Fibroblast of skin of back (primary cell): ENCODE measurements at places on chromosomes 7 and 10.

GRCh38 chr7:41862261-41862660, 159.4 kb upstream of the INHBA start:
- DNase-seq, result no peak

- DNase-seq, result no peak
Measured at GRCh38 chr7:132402096-132402495, 174.2 kb downstream of the PLXNA4 start.

DNA sequence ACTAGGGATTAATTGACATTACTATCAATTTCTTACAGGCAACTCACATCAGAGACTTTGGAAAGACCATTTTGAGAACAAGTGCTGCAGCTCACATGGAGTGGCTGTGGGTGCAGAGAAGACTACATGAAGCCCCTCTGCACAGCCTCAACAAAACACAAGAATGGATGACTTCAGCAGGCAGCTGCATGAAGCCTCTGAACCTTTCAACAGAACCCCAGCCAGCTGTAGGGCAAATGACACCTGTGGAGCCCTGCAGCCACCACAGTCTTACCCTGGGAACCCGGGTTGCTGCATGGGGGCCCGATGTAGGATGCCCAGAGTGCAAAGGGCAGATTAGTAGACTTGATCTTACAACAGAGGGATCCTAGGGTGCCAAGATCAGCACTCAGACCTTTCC, 62.0 kb upstream of the CAMK2B start:
- DNase-seq, result no peak

- DNase-seq, result no peak
Measured at GRCh38 chr7:140697447-140698143, 1.1 kb downstream of the NDUFB2 start.

DNA sequence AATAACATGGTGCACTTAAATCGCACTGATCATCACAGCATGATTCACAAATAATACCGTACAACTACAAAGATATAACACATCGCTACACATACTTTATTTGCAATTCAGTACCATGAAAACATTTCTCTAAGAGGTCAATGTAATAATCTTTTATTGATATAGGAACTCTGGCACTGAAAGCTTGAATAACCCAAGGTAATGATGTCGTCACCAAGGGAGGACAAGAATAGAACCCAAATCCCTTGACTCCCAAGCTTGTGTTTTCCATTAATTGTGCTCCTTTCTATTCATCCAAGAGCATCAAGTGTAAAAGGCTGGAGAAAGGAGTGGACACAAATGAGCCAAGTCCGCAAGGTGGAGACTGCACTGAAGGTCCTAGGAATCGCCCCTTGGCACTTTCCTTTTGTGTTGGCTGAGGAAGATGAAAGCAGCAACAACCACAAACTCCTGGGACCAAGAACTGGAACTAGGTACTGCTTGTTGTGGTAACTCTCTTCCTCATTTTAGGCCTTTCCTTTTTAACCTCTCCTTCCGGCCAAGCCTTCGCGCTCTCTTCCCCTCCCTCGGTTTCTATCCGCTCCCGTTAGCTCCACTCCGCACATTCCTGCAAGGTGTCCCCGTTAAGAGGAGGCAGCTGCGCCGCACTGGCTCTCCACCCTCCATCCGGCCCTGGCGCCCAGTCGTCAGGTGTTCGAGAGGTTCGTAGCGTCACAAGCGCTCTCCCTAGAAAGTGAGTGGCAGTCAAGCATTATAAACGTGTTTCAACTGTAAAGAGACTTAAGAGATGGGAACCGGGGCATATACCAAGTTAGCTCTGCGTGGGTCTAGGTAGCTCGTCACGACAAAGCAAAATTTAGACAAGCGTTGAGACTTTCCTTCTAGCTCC, 1.0 kb upstream of the CBLL1 start:
- DNase-seq, result no peak

GRCh38 chr10:7193369-7193768, 217.5 kb downstream of the SFMBT2 start:
- no peak for DNase-seq

- DNase-seq, result no peak
Measured at GRCh38 chr7:42198296-42198695, 38.7 kb downstream of the GLI3 start.

GRCh38 chr7:146414373-146414772, 297.8 kb downstream of the CNTNAP2 start:
- DNase-seq, result no peak

GRCh38 chr7:70712942-70713341, 419.0 kb upstream of the GALNT17 start:
- no peak for DNase-seq

GRCh38 chr10:62843600-62843999, 27.4 kb upstream of the EGR2 start:
- DNase-seq, result no peak

GRCh38 chr7:81618396-81619014, 151.3 kb downstream of the HGF start:
- DNase-seq, result peak; percentile 95

- DNase-seq, result no peak
Measured at GRCh38 chr7:44970523-44971051, 8.2 kb downstream of the MYO1G start.

- DNase-seq, result no peak
Measured at GRCh38 chr10:95354110-95354509, 63.3 kb upstream of the PDLIM1 start.

GRCh38 chr7:99381664-99382075, 7.1 kb downstream of the ARPC1B start:
- no peak for DNase-seq

GRCh38 chr10:5265139-5265538, 68.5 kb downstream of the AKR1C4 start:
- DNase-seq, result no peak

GRCh38 chr7:111210996-111211395, 120.1 kb downstream of the LRRN3 start:
- peak; percentile 79 for DNase-seq

DNA sequence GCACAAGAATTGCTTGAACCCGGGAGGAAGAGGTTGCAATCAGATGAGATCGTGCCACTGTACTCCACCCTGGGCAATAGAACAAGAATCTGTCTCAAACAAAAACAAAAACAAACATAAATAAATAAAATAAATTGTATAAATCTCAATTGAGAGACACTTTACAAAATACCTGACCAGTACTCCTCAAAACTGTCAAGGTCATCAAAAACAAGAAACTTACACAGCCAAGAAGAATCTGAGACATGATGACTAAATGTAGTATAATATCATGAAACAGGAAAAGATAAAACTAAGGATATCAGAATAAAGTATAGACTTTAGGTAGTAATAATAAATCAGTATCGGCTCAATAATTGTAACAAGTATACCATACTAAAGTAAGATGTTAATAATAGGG, 26.9 kb upstream of the SEPTIN7 start:
- DNase-seq, result no peak

GRCh38 chr10:3972460-3973301, 187.7 kb upstream of the KLF6 start:
- DNase-seq, result no peak

DNA sequence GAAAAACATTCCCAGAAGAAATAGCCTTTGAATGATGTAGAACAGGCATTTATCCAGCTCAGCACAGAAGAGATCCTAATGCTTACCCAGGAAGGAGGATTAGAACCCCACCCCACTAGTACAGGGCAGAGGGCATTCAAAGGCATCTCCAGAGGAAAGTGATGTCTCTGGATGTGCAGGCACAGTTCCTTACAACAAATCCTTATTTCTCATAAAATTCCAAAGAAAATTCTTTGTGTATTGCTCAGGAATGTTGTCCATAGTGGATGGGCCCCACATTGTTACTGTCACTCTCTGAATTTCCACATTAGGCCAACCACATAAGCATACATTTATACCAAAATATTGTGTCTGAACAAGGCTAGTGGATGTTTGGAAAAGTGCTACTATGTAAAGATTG, 243.0 kb downstream of the ADRA2A start:
- DNase-seq, result peak; percentile 50
